Right cardiac atrium (tissue), 5 donors: ENCODE measurements at places on chromosomes 6 and 20.

DNA sequence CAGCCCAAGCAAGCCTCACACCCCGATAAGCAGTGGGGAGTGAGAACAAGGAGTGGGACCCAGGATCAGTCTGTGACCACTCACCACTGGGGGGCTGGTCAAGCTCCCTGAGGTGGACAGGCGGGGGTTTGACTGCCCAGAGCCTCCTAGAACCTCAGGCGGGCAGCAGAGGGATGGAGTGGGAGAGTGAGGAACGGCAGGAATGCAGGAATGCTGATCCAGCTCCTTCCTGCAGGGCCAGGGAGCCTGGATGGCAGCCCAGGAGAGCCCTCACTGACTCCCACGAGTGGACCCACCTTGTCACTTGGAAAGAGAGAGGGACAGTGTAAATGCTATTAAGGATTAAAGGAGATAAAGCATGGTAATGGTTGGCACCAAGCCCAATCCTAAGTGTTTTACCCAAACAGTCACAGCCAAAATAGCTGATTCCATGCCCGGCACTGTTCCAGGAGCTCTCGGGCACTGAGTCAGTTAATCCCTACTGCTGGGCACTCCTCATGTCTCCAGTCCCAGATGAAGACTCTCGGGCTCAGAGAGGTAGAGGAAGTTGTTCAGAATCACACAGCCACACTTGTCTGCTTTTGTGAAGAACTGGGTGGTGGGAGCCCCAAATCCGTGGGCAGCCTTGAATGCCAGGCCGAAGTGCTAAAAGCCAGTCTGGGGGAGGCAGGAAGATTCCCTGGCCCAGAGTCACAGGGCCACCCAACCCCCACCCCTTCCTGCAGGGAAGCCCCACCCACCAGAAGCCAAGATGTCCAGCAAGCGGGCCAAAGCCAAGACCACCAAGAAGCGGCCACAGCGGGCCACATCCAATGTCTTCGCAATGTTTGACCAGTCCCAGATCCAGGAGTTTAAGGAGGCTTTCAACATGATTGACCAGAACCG, 3.1 kb downstream of the MYL9 start:
- peak; percentile 67 for DNase-seq

DNA sequence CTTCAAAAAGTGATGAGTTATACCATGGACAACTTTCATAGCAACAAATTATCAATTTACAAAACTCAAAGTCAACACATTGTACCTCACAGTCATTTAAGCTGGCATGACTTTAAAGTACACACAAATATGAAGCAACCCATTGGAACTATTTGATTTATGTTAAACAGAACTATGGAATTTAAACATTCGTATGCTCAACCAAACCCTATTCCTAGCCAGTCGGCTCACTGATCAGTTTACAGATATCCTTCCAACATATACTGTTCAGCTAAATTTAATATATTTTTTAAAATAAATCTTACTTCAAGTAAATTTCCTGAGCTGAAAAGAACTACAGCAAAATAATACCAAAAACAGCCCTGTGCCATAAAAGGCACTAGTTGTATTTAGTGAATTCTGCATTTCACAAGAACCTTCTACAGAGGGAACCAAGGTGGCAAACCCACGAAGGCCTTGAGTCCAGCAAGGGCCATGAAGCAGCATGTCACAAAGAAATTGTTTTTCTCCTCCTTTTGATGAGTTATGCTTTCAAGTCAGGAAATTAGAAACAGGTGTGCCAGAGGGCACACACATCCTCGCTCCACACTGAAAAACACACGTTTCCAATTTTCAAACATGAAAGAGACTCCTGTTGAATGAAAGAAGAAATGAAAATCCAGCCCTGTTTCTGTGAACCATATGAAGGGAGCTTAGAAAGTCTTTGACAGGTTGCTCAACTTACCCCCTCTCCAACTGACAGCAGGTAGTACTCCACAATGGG, 122.8 kb downstream of the TASP1 start:
- no peak for DNase-seq

- no peak for DNase-seq
Observed at GRCh38 chr20:63233061-63233344, 2.7 kb upstream of the BIRC7 start.

DNA sequence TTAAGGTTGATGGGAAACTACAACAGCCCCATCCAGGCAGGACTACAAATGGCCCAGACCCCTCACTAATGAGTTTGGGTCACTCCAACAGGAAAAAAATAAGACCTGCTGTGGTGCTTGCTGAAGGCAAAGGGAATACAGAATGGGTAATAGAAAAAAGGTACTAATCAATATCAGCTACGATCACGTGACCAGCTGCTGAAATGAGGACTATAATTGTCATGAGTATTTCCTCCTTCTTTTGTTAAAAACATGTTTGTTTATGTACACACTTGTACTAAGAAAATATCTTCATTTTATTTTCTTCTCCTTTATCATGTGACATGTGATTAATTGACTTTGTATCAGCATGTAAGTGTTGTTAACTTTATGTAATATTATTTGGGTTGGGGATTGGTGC, 199.9 kb downstream of the GJA1 start:
- no peak for DNase-seq

DNA sequence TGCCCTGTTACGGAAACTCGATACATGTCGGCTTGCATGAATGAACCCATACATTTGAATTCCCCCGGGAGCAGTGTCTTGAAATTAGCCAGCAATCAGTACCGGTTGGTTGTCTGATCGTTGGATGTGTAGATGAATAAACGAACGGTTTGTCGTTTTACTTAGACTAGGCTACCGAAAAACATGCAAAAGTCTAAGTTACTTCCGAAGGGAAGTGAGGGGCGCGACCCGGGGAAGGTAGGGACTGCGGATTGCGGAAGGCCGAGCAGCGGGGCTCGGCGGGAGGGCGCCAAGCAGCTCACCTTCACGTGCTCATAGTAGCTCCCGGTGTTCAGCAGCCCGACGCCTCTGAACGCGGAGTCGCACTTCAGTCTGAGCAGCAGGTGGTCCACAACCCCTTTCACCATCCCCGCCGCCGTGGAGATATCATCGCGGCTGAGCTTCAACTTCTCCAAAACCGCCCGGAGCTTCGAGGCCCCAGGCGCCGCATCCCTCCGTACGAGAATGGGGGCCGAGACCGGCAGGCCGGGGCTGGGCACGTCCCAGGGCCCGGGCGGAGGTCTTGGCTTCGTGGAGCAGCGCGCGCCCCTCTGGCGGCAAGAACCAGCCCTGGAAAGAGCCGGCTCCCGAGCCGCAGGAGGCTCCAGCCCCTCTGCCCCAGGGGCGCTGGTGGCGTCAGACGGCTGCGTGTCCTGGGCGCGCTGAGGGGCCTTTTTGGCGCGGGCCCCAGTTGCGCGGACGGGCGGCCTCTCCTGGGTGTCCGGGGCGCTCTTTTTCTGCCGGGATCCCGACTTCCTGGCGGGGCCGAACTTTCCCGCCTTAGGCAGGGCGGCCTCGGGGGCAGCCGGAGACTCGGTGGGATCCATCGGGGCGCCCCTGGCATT, 632 bp downstream of the CGAS start:
- DNase-seq, result peak; percentile 81

DNA sequence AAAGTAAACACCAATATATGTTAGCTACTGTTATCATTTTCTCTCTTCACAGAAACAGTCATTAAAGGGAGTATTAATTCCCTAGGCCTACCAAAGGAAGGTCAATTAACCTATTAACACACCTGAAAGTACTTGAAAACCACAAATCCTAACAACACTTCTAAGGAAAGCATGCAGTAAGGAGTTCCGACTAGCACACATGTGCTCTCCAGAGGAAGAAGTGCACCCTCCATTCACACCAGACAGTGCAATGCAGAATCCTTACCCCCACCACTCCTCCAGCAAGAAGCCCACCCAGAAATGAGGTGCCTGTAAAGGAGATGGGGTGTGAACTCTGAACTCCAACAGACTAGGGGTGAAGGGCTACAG, 58.7 kb downstream of the EPB41L2 start:
- no peak for DNase-seq

GRCh38 chr6:126786262-126786661, 332.2 kb upstream of the RSPO3 start:
- DNase-seq, result no peak

DNA sequence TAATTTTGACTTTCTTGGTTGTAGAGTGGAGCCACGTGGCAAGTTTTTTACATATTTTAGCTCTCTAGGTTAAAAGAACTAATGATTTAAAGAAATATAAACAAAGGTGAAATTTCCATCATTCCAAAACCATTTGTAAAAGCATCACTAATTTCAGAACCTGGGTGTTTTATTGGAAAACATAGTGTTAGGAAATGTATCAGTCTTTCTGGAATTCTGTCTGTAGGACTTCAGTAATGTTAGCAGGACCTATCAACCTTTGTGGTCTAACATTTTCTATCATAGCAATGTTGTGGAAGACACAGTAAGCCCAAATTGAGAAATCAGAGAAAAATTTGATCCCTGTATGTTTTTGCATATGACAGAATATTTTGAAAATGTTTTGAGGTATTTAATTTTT, 28.3 kb downstream of the L3MBTL3 start:
- no peak for DNase-seq

GRCh38 chr20:59258221-59258621, 42.2 kb upstream of the EDN3 start:
- DNase-seq, result no peak

DNA sequence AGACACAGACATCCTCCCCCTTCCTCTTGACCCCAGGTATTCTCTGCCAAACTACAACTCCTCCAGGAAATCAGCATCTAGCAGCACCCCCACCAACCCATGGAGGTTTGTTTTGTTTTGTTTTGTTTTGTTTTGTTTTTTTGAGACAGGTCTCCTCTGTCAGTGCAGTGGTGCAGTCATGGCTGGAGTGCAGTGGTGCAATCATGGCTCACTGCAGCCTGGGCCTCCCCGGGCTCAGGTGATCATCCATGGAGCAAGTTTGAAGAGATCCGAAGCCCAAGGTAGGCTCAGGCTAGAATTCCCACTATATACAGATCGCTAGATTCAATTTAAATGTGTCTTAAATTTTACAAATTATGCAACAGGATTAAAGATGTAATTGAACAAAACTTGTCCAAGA, 518.2 kb upstream of the ARID1B start:
- DNase-seq, result no peak

DNA sequence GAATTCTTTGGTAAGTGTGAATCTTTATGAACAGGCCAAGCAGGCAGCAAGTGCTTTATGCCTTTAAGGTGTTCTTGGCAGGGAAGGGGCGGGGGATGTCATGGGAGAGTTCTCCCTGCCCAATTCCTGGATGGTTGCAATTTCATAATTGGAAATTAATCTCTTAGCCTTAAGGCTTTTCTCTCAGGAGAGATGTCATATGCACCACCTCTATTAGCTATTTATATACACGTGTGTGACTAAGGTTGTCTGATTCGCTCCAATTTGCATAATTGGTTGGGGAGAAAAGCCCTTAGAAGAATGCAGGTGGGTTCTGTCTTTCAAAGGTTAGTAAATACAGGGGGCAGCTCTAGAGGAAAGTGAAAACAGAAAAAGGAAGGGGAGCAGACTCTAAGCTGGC, 5.2 kb upstream of the ENPP5 start:
- DNase-seq, result no peak

- no peak for DNase-seq
Observed at GRCh38 chr20:47921408-47921807, 136.1 kb upstream of the SULF2 start.

- DNase-seq, result no peak
Observed at GRCh38 chr6:155389130-155389529, 66.5 kb downstream of the NOX3 start.

DNA sequence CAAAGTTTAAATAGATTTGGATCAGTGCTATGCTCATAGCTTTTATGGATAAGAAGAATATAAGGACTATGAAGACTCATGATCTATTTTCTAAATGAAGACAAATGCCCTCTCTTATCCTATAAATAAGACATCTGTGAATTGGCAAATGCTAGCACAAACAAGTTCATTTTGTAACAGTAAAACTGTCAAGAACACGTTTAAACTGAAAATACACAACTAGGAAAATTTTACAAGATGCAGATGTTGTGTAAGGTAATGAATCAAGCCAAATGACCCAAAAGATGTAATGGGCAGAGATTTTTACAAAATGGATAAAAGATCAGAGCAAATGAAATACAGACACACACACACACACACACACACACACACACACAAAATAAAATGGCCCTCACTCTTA, 180.5 kb downstream of the MOXD1 start:
- no peak for DNase-seq

- no peak for DNase-seq
Observed at GRCh38 chr6:131694832-131695426, 6.3 kb downstream of the OR2A4 start.

DNA sequence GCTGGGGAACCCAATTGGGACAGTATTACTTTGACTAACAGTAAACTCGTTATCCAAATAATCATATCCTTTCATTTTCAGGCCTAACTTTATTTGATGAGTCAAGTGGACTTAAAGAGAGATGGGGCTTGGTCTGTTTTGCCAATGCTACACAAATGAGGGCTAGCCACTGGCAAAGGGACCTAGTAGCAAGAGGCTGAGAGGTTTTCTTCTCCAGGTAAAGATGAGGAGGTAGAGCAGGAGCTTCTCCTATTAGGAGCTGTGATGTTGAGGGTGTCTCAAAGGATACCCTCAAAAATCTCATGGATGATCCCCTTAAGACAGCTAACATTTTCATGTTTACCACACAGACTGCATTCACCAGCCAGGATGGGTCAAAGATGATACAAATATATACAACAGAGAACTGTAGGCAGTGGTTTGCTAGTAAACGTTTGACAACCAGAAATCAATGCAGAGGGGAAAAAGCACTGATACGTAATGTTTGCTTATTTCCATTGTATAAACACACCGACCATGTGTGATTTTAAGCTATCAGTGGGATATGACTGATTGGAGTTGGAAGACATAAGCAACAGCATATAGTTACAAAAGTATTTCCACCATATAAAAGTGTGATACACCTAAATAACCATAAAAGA, 153.3 kb downstream of the IBTK start:
- no peak for DNase-seq

DNA sequence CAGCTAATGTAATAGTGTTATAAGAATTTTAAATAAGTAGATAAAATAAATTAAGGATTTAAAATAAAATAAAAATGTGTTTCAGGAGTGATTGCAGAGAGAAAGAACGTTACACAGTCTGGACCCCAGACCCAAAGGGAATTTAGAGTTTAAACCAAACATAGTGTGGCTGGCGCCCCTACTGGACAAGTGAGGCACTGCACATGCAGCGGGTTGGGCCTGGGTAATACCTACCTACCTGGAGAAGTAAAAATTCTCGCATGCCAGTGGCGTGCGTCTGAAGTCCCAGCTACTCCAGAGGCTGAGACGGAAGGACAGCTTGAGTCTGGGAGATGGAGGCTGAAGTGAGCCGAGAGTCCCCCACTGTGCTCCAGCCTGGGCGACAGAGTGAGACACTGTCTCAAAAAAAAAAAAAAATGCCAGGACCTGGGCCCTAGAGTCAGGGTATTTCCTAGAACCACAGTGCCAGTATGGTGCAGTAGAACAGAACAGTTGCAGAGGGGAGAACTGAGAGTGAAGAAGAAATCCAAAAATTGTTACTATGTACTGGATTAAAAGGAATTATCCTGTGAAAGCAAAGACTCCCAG, 71.4 kb upstream of the TCF21 start:
- no peak for DNase-seq
